ENCODE measurements at places on chromosomes 1 and 21.

DNA sequence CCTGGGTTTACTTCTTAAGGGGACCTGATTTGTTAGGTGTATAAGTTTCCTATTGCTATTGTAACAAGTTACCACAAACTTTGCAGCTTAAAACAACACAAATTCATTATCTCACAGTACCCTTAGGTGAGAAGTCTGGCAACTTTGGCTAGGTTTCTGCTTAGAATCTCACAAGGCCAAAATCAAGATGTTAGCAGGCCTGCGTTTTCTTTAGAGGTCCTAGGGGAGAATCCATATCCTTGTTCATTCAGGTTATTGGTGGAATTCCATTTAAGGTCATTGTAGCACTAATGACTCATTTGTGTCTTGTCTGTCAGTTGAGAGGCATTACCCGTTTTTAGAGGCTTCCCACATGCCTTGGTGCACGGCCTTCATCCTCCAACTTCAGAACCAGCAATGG is 8.2 kb upstream of the SH2D1B start:
- no peak for DNase-seq

DNA sequence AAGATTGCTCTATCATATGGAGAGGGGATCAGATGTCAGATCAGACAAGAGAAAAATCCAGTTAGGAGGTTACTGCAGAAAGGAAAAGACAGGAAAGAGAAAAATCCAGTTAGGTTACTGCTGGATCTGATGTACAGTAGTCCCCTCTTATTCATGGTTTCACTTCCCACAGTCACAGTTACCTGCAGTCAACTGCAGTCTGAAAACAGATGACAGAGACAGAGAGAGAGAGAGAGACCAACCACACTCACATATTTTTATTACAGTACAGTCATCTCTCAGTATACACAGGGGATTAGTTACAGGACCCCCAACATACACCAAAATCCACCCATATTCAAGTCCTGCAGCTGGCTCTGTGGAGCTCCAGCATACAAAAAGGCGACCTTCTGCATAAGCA is 29.3 kb downstream of the NUP133 start:
- DNase-seq: no peak

DNA sequence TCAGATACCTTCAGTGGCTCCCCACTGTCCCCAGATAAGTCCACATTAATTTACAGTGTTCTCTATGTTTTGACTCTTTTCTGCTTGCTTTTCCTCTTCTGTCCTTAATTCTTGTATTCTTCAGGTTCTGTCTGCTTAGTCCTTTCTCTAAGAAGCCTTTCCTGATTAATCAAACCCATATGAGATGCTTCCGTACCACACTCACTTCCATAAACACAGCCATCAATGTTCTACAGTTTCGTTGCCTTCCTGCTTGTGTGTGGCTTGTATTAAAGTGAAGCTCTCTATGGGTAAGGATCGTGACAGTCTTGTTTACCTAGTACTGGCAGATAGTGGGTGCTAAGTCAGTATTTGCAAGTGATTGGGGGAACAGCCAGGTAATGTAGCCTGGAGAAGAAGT is 75.9 kb downstream of the PRDM2 start:
- no peak for DNase-seq

- DNase-seq: no peak
Measured at GRCh38 chr1:168947041-168947440, 159.4 kb upstream of the ATP1B1 start.

GRCh38 chr1:201656311-201657032 is 117.5 kb downstream of the NAV1 start:
- DNase-seq: no peak
